Gastroesophageal sphincter (tissue), 4 donors: ENCODE measurements at places on chromosomes 6 and 20. TPM values are rescaled to one million over a fixed set of nuclear protein-coding genes. Genes with fewer than 3 reads are reported as not detected.

Gene TINAG
- total RNA-seq, result not detected

Gene VNN1
- 2.2 TPM for total RNA-seq

GRCh38 chr6:142207265-142207877 is 60.3 kb downstream of the VTA1 start:
- no peak for ATAC-seq

DNA sequence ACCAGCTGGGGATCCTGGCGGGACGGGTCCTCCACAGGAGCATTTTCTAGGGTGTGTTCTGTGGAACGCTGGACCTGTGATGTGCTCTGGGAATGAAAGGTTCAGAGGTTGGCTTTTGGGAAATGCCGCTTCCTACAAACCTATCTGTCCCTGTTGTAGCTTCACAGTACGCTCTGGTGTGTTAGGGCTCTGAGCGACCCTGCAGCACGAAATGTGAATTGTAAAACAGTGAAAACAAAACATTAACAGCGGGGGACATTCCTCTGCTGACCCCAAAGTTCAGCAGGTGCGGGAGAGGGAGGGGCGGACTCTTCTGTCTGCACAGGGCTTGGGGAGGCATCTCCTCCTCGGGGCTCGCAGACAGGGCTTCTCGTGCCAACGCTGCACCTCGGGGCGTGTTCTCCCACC is 155.9 kb downstream of the NRN1 start:
- no peak for ATAC-seq

GRCh38 chr6:39999006-39999867 is 65.0 kb upstream of the MOCS1 start:
- no peak for ATAC-seq
